ENCODE measurements at places on chromosomes 5 and 9.
A peak's percentile ranks its signal among the peaks of the same experiment; 100 is the strongest.

- DNase-seq = no peak
Measured at GRCh38 chr5:106660681-106661080, 1010.1 kb downstream of the EFNA5 start.

GRCh38 chr9:96139592-96140295 lies 162.2 kb downstream of the HSD17B3 start:
- no peak for DNase-seq

DNA sequence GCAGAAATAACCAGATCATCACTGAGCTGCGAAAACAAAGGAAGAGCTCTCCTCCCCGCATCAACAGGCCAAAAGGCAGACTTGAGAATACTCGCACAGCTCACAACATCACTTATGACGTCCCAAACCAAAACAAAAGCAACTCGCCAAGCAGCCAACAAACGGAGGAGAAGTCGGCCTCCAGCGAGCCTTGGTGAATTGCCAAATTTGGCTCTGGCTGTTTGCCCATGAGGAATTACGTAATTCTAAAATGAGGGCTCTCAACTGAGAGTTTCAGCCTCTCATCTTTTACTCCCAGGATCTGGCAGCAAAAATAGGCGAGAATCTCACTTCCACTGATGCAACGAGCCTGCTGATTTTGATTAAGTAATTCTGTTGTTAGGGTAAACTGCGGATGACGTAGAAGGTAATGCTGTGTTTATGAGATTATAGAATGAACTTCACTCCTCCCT lies 51.7 kb upstream of the SEMA6A start:
- no peak for DNase-seq

DNA sequence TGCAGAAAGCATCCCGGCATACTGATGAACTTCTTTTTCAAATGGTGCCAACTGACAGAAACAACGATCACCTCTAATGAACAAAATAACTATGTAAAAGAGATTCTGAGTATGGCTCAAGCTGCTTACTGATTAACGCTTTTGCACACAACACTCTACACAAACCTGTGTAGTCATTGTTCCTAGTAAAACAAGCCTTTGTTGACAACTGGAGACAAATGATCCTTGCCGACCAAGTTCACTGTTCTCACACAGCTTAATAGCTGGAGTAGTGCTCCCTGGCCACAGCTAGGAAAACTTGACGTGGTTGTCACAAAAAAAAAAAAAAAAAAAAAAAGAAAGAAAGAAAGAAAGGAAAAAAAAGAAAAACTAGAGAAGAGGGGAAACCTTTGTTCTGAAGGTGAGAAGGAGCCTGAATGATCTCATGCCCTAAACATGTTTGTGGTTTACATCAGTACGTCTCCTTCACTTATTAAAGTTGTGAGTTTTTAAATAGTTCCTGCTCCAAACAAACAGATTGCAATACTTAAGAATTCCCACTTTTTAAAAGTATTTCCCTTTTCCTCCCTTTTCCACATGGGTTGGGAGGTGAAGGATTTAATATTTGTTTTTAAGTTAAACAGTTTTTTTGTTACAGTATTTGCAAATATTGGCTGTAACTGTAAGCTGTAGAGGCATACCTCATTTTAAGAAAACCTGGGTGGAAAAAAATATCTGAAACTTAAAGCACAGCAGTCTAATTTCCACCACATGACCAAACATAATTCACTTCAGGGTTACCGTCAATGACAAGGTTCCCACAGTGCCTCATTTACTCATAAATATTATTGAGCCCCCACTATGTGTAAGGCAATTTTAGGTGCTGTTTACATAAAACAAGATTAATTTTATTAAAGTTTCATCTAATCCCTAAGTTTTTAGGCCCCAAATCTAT lies 63.7 kb downstream of the GLIS3 start:
- no peak for DNase-seq

DNA sequence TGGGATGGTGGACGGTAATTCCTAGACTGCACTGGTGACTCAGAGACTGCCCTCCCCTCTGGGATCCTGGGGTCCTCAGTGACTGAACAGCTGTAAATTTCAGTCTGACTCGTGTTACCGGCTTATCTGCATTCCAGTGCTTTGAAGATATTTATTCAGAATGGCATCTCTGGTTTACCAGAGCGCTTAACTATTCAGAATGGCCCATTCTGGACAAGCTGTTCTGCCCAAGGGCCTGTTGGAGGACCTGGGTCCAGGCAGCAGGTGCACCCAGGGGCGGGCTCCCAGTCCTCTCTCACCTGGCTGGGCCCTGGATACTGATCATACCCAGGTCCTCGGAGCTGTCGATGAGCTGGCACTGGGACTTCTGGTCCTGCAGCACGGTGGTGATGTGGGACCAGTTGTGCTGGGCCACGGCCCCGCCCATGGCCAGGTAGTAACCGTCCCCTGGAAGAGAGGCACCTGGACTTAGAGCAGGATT lies 48.0 kb downstream of the SARDH start:
- DNase-seq = no peak

DNA sequence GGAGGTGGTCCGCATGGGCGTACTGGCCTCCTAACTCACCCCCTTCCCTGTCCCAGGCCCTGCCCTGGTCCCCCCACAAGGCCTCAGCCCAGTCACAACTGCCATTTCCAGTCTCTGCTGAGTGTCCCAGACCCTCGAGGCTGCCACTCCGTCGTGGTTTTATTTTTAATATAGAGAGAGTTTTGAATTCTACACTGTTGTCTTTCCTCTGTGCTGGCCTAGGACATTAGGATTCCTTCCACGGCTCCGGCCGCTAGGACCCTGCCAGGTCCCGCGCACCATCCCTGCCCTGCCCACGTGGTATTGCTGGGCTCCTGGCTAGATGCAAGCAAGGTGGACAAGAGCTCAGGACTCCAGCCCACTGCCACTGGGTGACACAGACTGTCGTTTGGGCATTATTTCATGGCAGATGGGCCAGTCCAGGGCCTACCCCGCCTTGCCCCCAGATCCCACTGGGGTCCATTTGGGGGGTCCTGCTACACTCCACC lies 53.3 kb downstream of the SAR1B start:
- DNase-seq = no peak

DNA sequence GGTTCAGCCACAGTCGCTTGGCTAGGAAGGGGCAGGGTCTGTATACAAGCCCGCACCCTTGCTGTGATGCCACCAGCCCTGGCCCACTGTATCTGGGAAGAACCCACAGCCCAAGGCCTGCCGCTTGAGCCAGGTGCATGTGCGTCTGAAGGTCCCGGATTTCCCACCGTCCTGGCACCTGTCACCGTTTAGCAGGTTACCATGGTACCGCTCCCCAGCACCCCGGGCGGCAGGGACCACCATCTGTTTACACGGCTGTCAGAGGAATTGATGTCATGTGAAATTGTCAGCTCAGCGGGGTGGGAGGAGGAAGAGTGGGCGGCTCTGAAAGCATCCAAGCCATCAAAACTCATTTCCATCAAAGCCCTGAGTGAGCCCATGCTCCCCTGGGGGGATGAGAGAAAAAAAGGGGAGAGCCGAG lies 92.7 kb downstream of the HRH2 start:
- no peak for DNase-seq

GRCh38 chr5:149267241-149267973 lies 4.3 kb upstream of the AFAP1L1 start:
- no peak for DNase-seq

- no peak for DNase-seq
Measured at GRCh38 chr5:138011991-138012390, 20.9 kb downstream of the FAM13B start.

GRCh38 chr9:3018071-3018470 lies 174.2 kb upstream of the PUM3 start:
- no peak for DNase-seq

GRCh38 chr5:163163858-163164257 lies 273.5 kb upstream of the CCNG1 start:
- DNase-seq = no peak

- DNase-seq = no peak
Measured at GRCh38 chr9:88006511-88007290, 32.4 kb upstream of the CDK20 start.

DNA sequence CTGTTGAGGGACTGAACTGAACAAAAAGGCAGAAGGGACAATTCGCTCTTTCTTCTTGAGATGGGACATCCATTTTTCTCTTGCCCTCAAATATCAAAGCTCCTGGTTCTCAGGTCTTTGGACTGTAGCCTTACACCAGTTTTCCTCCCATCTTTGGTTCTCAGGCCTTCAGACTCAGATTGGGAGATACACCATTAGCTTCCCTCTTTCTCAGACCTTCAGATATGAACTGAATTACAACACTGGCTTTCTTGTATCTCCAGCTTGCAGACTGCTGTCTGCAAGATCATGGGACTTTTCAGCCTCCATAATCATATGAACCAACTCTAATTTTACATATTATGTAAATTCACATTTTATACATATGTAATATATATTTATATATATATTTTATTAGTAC lies 12.6 kb upstream of the CCNG1 start:
- DNase-seq = no peak

DNA sequence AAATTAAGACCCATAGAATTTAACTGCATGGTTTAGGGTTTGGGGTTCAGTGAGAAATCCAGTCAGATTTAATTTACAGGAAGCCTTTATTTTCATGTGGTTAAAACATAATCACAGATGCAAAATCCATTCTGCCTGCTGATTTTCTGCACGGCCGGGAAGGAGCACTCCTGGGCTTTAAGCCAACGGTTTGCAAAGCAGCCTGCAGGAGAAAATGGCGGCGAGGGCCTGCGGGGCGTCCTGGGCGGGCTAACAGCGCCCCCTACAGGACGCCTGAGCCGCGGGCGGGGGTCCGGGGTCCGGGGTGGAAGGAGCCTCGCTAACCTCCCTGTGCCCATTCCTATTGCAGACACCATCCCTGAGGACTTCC lies 47.6 kb downstream of the THBS4 start:
- peak; percentile 34 for DNase-seq

DNA sequence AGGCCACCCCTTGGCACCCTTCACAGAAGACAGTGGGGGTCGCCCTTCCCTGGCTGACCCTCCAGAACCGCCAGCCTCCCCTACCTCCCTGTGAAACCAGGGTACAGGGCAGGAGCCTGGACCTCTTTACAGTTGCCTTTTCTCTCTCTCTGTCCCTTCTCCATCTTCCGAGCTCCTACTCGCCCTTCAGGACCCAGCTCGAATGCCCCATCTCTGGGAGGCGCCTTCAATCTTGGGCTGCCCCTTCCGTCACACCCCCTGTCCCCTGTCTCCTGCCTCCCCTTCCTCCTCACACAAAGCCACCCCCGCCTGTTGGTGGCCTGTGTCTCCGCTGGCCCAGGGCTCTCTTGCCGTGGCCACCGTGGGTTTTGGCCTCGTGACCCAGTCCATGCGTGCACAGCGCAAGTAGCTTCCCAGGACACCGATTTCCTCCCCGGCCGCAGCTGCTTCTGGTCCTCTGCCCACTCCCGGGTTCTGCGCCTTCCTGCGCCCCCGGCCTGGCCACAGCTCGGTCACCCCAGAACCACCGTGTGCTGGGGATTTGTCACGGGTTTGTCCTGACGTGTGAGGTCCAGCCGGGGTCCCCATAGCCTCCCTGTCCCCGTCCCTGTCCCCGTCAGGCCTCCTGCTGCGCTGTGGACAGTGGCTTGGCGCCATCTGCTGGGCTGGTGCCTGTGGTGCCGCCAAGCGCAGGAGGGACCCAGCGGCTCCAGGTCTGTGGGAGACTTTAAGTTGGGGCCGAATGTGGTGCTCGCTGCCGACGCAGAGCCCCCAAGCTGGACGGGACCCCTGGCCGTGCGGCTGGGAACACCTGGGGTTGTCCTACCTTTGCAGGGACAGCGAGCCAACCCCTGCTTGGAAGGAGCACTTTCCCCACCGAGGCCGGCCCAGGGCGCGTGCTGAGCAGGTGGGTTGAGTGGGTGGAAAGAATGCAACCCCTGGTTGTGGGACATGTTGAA lies 4.0 kb upstream of the TMEM250 start:
- DNase-seq = no peak

GRCh38 chr9:133105461-133105770 lies 15.6 kb downstream of the RALGDS start:
- DNase-seq = no peak

GRCh38 chr9:121075251-121076036 lies 689 bp downstream of the CNTRL start:
- no peak for DNase-seq

GRCh38 chr5:35963381-35963843 lies 25.0 kb upstream of the CAPSL start:
- DNase-seq = no peak

GRCh38 chr5:34841816-34842215 lies 2.9 kb downstream of the TTC23L start:
- no peak for DNase-seq

GRCh38 chr5:178432421-178433272 lies 157.5 kb downstream of the COL23A1 start:
- no peak for DNase-seq

DNA sequence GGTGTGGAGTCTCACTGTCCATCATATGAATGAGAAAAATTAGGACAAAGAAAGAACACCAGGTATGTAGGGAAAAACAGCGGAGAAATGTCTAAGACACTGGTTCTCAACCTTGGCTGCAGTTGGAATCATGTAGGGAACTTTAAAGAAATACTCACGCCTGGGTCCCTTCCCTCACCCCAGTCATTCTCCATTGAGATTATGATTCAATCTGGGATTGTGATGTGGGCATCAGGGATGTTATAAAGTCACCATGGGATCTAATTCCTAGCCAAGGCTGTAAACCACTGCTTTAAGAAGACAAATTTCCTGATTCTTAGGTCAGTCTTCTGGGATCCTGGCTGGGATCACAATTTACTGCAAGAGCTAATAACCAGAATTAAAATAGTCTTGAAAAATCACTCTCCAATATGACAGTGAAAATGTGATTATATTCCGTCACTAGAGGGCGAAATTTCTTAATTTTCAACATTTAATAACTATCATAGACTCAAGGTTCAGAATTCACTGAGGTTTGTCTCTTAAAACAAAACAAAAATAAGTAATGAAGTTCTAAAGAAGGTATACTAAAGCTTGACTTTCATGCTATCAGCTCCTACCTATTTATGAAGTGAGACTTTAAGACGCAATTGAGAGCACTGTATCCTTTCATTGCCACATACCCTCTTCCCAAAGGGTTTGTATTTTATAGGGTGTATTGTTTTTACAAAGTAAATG lies 60.5 kb downstream of the GLDC start:
- no peak for DNase-seq

DNA sequence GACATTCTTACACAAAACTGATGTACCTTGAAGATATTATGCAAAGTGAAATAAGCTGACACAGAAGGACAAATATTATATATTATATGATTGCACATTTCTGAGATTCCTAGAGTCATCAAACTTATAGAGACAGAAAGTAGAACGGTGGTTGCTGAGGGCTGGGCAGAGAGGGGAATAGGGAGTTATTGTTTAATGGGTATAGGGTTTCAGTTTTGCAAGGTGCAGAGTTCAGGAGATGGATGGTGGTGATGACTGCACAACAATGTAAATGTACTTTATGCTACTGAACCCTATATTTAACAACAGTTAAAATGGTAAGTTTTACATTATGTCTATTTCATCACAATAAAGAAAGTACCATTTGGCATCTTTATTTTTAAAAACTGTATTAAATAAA lies 315.8 kb upstream of the POU5F2 start:
- no peak for DNase-seq

All from activated CD8-positive, alpha-beta memory T cell treated with anti-CD3 and anti-CD28 coated beads for 48 hours (primary cell).